ENCODE measurements at places on chromosomes 13 and 19.

GRCh38 chr13:71290963-71291841 lies 575.8 kb downstream of the DACH1 start:
- DNase-seq: peak; percentile 49

DNA sequence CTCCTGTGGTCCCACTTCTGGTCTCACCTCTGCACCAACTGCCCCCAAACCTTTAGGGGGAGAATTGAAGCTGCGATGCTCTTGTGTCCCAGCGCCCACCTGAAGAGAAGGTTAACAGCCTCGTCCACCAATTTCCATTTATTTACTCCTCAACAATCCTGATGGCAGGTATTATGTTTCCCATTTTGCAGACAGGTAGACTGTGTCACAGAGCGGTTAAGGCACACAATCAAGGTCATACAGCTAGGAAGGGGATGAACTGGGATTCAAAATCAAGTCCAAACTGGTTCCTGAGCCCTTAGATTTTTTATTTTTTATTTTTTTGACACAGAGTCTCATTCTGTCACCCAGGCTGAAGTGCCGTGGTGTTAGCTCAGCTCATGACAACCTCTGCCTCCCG lies 6.2 kb downstream of the DNASE2 start:
- no peak for DNase-seq

DNA sequence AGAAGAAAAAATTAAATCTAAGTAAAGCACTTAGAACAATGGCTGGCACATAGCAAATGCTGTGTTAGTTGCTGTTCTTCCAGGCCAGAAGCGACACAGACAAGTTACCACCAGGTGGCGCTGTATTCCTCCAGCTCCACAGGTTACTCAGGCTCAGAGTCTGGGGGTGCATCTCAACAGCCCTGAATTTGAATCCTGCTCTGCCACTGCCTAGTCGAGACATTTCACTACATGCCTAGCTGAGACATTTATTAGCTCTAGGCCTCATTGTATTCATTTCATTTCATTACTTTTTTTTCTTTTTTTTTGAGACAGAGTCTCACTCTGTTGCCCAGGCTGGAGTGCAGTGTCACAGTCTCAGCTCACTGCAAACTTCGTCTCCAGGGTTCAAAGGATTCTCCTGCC lies 16.4 kb upstream of the CYP2B6 start:
- DNase-seq: peak; percentile 77

DNA sequence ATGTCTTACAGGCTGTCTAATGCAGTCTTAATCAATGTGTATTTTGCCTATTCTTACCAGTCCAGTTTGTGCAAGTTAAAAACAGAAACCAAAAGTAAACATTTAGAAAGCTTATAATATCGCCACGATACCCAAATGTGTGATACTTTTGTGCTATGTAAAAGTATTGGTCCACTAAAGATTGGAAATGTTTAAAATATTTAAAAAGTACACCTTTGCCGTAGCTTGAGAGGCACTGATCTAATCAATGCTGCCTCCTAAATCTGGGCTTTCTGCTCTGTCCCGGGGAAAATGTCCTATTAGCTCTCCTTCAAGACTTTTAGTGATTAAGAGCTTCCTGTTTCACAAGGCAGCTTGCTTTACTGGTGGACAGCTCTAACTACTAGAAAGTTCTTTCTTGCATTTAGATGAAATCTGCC lies 64.7 kb downstream of the DNAJC15 start:
- DNase-seq: no peak

DNA sequence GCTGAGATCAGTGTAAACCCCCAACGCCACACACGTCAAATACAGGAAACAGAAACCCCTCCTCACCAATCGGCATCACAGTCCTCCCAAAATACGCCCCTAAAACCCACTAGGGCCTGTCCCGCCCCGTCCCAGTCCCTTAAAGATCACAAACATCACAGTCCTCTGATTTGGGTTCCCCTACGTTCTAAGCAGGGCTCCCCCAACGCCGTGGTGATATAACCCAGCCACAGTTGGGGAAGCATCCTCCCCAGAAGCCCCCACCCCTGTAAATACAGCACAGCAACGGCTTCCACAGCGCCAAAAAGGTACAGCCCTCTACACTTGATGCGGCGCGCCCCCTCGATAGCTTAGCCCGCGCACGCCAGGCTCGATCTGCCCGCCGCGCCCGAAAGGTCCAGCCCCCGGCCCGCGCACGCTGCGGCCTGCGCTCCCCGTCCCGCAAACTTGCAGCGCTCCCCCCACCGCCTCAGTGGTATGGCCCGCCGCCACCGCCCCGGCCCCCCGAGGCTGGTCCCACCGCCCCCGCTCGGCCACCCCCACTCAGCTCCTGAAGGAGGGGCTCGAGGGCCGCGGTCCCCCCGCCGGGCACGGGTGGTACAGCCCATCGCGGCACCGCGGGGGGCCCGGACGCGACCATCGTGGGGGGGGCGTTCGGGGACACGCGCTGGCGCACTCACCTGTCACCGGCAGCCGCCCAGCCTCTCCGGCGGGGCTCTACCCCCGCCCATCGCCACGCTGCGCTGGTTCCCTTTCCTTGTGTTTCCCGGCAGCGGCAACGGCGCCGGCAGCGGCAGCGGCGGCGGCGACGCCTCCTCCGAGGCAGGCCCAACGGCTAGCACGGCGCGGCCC lies at the start of gene AKT2:
Gene AKT2, minus strand, starts transcription at position 845 of the 852 bp plus-strand sequence. CDS start 20,078 bp downstream, outside the sequence.
- peak; percentile 85 for DNase-seq

GRCh38 chr13:32316028-32316339 lies 676 bp downstream of the BRCA2 start:
- DNase-seq: no peak

DNA sequence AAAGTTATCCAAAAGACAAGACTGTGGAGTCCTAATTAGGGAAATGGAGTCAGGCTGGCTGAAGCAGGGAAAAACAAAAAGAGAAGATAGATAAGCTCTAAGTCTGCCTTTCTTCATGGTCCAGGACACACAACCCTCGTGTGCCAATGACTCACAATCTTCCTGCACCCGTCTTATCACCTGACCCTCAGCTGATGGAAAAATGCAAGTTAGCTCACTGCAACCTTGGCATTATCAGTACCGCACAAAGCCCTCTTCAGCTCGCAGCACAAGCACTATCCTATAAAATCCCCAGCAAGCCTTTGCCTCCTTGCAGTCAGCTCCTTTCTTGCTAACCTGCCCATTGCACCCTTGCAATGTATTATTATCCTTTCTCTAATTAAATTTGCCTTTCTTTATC lies 4.3 kb downstream of the OR7A5 start:
- DNase-seq: no peak

- DNase-seq: no peak
These were observed 46.8 kb downstream of the PTPRS start for GRCh38 chr19:5293612-5294378.

GRCh38 chr13:47306991-47307390 lies 410.1 kb upstream of the HTR2A start:
- no peak for DNase-seq

- DNase-seq: no peak
These were observed 731 bp downstream of the MAG start for GRCh38 chr19:35292421-35293362.

DNA sequence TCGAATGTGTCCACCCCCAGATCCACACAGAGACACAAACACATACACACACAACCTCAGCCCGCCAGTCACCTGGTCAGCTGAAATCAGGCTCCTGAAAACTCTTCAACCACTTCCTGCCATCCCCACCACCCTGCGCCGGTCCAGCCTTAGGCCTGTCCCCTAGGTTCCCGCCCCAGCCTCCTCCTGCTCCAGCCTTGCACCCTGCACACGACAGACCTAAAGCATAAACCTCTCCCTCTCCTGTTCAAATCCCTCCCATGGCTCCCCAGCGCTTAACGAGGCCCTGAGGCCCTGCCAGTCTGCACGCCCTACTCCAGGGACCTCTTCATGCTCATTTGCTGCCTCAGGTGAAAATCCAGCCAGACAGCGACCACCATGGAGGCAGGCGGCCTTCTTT lies 7.1 kb downstream of the PNMA8B start:
- DNase-seq: no peak

DNA sequence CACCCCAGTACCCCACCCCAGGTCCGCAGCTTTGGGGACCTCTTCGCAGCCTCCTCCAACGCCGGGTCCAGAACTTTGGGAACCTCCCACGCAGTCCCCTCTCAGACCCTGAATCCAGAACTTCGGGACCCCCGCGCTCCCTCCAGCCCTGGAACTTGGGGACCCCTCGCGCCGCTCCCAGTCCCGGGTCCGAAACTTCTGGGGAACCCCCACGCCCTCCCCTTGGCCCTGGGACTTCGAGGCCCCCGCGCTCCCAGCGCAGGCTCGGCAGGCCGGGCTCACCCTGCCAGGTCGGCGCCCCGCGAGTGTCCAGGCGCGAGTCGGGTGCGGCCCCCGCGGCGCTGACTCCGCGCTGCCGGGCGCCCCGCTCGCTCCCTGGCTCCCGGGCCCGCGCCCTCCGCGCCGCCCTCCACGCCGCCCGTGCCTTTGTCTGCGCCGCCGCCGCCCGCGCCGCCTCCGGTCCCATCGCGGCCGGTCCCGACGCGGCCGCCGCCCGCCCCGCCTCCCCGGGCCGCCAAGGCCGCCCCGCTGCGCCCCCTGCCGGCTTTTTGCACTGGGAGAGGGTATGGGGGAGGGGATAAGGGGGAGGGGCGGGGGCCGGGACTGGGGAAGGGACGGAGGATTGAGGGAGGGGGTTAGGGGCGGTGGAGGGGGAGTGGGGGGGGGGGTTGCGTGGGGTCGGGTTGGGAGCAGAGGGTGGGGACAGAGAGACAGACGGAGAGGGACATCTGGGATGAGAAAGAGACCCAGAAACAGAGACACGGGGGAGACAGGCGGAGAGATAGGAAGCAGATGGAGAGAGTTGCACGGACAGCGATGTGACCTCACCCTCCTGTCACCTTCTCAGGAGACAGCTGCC lies at the start of gene HOMER3:
Gene HOMER3, minus strand, starts transcription at position 449 of the 859 bp plus-strand sequence. CDS start 2,235 bp downstream, outside the sequence.
- DNase-seq: peak; percentile 40

Data from T-cell (primary cell).